Body of pancreas (tissue), 4 donors: ENCODE measurements at places on chromosomes 12 and 14.
A peak's percentile ranks its signal among the peaks of the same experiment; 100 is the strongest.

DNA sequence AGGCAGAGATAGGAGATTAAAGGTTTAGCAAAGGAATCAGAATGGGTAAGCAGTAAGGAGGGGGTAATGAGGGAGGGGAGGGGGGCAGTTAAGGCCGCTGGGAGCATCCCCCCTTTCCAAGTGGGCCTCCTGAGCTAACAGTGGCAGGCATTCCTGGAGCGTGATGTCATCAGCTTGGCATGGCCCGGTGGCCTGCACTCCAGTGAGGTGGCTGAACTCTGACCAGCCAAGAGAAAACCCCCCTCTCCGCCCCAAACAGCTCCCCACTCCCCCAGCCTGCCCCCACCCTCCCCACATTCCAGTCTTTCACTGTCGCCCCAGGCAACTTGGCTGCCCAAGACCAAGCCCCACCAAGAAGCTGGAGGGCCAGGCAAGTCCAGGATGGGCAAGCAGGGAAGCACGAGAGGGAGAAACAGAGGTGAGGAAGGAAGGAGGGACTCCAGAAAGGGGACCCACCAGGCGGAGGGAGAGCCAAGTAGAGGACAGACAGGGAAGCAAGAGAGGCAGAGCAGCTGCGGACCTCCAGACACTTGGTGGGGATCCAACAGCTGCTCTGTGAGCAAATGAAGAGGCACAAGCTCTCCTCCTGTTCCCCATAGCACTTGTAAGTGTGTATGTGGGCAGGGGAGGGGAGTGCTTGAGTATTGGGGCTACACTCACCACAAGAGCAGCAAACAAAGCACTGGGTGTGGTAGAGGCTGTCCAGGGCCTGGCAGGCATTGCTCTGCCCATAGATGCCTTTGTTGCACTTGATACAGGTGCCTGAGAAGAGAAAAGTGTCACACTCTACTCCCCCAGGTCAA is 4.5 kb downstream of the AJUBA start:
- peak; percentile 86 for DNase-seq

DNA sequence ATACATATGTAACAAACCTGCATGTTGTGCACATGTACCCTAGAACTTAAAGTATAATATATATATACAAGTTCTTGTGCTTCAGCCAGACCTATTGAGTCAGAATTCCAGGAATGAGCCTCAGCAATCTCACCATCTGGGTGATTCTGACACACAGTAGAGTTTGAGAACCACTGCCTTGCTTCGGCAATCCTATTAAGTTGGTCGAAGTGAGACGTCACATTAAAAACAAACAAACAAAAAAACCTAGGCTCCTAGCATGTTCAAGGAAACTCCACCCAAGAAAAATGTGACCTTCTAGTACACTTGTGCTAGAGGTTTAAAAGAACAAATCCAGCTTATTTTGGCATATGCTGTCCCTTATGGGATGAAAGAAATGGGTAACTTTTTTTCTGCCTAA is 115.8 kb downstream of the SINHCAF start:
- DNase-seq = no peak

- no peak for DNase-seq
Observed at GRCh38 chr12:89185889-89186288, 166.4 kb downstream of the DUSP6 start.

GRCh38 chr12:43896496-43896895 is 60.6 kb downstream of the TMEM117 start:
- no peak for DNase-seq

DNA sequence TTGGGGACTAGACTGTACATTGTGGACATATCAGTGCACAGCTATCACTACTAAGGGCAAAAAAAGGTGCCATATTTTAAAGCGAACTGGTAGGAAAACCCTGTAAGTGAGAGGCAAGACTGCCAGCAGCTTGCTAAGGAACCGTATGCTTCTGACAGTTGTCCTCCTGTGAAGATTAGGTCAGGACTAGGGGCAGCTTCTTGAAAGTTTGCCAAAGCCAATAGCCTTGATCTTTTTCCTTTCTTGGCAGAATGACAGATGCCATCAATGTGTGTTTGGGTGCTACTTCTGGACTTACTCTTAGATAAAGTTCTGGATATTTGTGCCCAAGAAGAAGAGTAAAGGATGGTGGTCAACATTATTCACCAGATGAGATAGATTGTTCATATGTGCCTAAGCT is 7.4 kb downstream of the DAAM1 start:
- DNase-seq = peak; percentile 24

- no peak for DNase-seq
Observed at GRCh38 chr12:12599750-12600643, 11.7 kb upstream of the CREBL2 start.

GRCh38 chr14:46300765-46301164 is 350.8 kb downstream of the RPL10L start:
- DNase-seq = no peak

GRCh38 chr12:59927032-59927431 is 331.2 kb downstream of the SLC16A7 start:
- DNase-seq = no peak

GRCh38 chr14:33435911-33436689 is 497.4 kb downstream of the NPAS3 start:
- no peak for DNase-seq

DNA sequence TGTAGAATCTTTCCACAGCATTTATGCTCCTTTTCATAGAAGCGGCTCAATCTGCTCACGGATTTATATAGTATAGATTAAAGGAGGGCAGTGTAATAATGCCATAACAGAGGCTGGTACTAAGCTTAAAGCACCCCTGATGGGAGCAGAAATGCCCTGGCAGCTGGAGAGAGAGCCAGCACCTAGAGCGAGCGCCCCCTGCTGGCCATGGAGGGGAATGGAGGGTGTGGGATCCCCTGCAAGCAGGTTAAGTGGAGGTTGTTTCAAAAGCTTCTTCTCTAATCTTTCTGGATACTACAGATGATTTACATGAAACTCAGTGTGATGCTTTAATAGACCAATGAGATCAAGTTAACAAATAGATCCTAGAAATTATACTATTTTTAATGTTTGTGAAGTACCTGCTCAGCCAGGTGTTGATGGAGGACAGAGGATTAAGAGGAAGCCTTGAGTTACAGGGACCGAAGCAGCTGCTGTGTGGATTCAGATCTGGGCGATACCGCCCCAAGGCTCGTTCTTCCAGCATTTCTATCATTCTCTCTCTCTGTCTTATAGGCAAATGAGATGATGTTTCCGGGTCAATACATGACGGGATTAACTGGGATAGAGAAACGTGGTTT is 1519.3 kb upstream of the TMEM132C start:
- peak; percentile 58 for DNase-seq

- no peak for DNase-seq
Observed at GRCh38 chr14:85344847-85345570, 184.9 kb upstream of the FLRT2 start.

DNA sequence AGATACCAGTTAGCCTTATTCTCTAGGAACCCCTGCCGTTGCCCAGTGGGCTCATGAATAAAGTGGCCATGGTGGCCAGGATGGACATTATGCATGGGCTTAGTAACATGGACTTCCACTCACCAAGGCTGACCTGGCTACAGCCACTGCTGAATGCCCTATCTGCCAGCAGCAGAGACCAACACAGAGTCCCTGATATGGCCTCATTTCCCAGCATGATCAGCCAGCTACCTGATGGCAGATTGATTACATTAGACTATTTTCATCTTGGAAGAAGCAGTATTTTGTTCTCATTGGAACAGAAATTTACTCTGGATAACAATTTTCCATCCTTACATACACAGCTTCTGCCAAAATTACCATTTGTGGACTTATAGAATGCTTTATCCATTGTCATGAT is 16.2 kb upstream of the LPCAT3 start:
- no peak for DNase-seq

GRCh38 chr14:94914191-94914590 is 144.3 kb upstream of the GSC start:
- DNase-seq = no peak

DNA sequence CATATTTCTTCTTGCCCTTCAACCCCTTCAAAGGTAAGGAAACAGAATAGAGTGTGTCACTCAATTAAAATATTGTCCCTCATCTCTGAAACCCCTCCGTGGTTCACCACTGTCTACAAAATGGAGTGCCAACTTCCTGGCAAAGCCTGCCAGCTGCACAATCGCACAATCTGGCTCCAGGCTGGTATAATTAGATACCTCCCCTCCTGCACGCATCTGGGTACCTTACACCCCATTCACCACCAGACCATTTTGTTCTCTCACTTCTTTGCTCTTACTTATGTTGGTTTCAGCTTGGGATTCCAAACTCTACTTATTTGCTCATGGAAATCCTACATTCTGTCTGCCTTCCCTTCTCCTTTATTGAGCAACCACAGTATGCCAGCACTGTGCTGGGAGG is 314.9 kb downstream of the NUAK1 start:
- DNase-seq = no peak

DNA sequence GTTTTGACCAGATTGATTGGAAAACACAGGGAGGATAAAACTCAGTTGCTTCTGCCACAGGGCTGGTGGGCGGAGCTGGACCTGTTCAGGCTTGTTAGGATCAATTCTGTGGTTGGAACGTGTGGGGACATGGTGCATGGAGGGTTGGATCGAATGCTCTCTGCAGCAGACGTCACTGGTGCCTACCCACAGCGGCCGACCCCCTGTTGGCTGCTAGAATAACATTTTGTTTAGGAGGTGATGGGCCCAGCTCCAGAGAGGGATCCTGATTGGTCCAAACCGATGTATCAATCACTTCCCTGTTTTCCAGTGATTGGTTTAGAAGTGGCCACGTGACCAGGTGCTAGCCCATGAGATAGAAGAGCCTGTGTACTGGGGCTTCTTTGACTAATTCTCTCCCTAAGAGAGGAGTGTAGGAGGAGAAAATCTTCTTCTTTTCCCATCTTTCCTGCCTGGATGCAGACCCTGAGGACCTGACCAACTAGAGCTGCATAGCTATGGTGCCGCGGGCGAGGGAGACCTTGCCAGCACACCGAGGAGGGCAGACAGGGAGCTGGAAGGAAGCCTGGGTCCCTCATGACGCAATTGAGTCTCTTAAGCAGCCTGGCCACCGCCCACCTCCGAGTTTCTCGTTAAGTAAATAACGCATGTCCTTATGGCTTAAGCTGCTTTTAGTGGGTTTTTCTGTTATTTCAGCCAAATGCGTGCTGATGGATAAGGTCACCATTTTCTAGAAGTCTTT is 163.5 kb downstream of the AACS start:
- DNase-seq = no peak

GRCh38 chr14:100203962-100204834 is 34.7 kb upstream of the YY1 start:
- DNase-seq = peak; percentile 63

- no peak for DNase-seq
Observed at GRCh38 chr12:114403690-114404066, 2.3 kb downstream of the TBX5 start.
